ENCODE measurements at places on chromosomes 7 and 10.

DNA sequence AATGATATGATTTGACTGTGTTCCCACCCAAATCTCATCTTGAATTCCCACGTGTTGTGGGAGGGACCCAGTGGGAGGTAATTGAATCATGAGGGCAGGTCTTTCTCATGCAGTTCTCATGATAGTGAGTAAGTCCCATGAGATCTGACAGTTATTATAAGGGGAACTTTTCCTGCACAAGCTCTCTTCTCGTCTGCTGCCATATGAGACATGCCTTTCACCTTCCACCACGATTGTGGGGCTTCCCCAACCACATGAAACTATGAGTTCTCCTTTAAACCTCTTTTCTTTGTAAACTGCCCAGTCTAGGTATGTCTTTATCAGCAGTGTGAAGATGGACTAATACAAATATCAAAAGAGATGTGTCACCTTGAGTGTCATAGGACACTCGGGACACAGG is 502.7 kb upstream of the PODXL start:
- DNase-seq, result no peak

DNA sequence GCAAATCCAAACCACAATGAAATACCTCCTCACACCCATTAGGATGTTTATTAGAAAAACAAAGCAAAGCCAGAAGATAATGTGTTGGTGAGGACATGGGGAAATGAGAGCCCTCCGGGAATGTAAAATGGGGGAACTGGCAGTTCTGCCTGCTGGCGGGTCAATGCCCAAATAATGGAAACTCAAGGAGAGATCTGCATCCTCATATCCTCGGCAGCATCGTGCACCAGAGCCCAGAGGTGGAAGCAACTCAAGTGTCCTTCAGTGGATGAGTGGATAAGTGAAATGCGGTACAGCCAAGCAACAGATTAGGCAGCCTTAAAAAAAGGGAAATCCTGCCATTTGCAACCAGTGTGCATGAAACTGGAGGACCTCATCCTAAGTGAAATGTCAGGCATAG is 325.2 kb downstream of the WDR37 start:
- no peak for DNase-seq

DNA sequence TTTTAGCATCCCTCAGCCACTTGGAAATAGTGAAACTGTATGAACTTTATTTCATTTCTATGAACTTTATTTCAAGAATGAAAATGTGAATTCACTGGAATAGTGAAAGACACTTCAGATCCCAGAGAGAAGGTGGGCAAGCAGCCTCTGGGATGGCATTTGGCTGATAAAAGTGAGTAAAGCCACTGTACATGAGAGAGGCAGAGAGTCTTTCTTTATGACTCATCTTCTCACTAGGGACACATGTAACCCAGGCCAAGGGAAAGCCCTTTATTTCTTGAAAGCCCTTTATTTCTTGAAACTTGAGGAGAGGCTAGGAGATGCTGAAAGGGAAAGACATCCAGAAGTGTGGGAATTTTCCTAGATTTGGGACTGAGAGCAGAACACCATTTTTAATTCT is 148.9 kb upstream of the SMIM30 start:
- DNase-seq, result no peak

- DNase-seq, result no peak
Measured at GRCh38 chr7:96723622-96724021, 14.0 kb upstream of the SEM1 start.

DNA sequence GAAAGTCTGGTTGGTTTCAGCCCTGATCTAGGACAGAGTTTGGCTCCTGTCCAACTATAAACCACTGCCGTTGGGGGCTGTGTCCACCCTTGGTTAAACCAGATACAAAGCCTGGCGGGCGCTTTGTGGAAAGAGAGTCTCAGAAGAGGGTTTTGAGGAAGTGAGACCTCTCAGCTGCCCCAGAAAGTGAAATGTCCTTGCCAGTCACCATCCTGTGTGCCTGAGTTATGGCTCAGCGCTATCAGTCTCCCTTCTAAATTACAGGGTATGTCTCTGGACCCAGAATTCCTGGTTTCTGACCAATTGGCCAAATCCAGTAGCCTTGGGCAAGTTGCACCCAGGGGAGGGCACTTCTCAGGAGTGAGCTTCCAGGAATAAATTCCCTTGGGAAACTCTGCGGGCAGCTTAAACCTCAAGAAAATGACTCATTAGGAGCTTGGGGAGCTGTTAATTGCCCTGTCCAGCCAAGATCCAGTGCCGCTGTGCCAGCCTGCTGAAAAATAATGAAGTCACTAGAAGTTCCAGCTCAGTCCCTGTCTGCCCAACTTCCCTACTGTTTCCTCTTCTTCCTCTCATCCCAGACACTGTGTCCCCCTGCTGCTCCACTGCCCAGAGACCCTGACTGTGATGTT is 66.7 kb upstream of the PDZD8 start:
- DNase-seq, result no peak

All from NCI-H526 (cell line).